ENCODE measurements at places on chromosomes 2 and 18. TPM values are rescaled to one million over a fixed set of nuclear protein-coding genes. Genes with fewer than 3 reads are reported as not detected.

The PARD3B gene
- 0.52 TPM for total RNA-seq

The MOGAT1 gene
- not detected for total RNA-seq

The MROH2A gene
- total RNA-seq = 0.22 TPM

The STAT4 gene
- 3.9 TPM for total RNA-seq

The MYOM1 gene
- total RNA-seq = 0.13 TPM

The GATA6 gene
- 1.4 TPM for total RNA-seq

The IL36A gene
- total RNA-seq = not detected

The POTEC gene
- total RNA-seq = not detected

The FBXO36 gene
- total RNA-seq = 0.84 TPM

The PSMA8 gene
- not detected for total RNA-seq

The TANC1 gene
- 8.3 TPM for total RNA-seq

The CENPA gene
- total RNA-seq = 38.8 TPM

The REEP1 gene
- total RNA-seq = 0.89 TPM

The TMEM37 gene
- total RNA-seq = 1.8 TPM

The IL36G gene
- not detected for total RNA-seq

The ANTXR1 gene
- total RNA-seq = 164 TPM

The SERPINB4 gene
- total RNA-seq = 0.14 TPM

The PRKAG3 gene
- total RNA-seq = not detected

The SLC16A14 gene
- total RNA-seq = 1.3 TPM

The CCDC178 gene
- total RNA-seq = not detected

Measured in A549 treated with dexamethasone at 1 μM for 4 hours (cell line).